ENCODE measurements at places on chromosomes 4 and X.

- no peak for DNase-seq
These were observed 16.6 kb downstream of the TRIM2 start for GRCh38 chr4:153220682-153221395.

DNA sequence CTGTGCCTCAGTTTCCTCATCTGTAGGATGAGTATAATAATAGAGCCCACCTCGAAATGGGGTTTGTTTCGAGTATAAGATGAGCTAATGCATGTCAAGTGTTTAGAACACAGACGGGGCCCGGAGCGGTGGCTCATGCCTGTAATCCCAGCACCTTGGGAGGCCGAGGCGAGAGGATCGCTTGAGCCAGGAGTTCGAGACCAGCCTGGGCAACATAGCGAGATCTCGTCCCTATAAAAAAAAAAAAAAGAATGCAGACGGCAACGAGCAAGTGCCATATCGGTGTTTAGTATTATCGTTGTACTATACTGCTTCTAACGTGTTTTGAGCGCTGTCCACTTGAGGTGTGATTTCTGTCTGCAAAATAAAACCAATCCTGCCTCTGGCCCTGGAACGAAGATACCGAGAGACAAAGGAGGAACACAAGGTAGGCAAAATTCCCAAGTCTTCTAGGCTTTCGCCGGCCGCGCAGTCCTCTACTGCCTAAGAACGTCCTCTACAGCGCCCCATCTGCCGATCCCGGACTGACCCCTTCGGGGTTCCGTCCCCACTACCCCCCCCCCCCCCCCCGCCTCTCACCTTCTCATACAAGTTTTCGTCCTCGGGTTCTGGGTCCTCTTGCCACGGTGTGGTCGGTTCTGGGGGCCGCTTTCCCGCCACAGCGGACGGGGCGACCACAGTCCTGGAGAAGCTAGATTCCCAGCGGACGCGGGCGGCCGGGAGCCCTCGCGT is 442 bp downstream of the NDUFB11 start:
- peak; percentile 68 for DNase-seq

- DNase-seq = no peak
These were observed 327.1 kb downstream of the PAPSS1 start for GRCh38 chr4:107392951-107393350.

DNA sequence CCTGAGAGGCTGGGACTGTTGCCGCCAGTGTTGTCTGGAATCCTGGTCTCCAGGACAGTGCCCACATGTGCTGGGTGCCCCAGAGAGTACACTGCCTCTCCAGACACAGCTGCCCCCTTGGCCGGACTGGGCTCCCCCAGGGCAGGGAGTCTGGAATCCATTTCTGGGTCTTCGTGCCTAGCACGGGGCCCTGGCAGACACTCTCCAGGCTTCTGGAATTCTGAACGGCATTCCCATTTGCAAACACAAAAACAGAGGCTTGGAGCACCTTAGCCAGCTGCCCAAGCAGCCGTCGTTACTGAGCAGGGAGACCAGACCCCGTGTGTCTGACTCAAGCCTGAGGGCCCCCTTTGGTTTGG is 20.8 kb downstream of the HMX1 start:
- DNase-seq = no peak

- no peak for DNase-seq
These were observed 161.8 kb upstream of the CENPE start for GRCh38 chr4:103359900-103360299.

DNA sequence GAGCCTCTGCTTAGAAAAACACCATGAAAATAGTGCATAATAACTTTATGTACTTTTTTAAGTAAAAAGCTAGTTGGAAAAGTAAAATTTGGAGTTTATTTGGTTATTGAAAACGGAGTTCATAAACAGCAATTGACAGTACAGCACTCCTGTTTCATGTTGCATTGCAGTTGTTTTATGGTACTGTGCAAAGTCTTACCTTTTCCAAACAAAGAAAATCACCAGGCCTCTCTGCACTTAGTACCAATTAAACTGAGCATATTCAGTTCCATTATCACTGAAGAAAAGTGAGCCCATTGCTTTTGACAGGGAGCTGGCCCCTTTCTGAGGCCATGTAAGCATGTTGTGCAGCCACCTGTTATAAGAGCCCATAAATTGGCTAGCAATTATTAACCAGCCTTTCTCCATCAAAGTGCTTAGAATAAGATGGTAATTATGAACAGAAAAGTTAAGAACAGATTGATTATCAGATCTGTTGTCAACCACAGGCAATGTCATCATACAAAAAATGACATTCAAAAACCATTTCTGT is 376.6 kb upstream of the EMCN start:
- DNase-seq = peak; percentile 67

DNA sequence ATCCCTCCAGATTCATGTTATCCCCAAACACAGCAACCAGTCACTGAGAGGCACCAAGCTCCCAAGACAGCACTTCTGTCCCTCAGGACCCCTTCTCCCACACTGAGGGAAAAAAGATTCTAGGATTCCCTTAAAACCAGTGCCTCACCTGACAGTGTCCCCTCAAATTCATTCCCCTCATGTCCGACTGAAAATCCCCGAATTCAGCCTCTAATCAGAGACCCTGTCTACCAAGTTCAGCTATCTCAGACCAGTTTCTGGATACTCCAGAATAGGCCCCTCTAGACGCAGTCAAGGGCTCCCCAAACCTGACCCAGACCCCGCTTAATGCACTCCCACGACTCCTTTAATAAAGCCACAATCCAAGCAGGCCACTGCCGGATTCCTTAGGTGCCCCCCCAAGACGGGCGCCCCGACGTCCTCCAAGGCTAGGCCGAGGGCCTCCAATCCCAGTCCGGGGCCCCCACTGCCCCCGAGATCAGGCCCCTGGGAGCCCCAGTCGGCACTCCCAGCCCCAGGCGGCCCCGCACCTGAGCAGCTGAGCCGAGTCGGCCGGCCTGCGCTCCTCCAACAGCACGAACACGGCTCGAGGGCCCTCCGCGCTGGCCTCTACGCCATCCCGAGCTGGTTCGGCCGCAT is 457 bp downstream of the TFE3 start:
- no peak for DNase-seq

GRCh38 chr4:75499900-75500299 is 14.3 kb downstream of the RCHY1 start:
- no peak for DNase-seq

DNA sequence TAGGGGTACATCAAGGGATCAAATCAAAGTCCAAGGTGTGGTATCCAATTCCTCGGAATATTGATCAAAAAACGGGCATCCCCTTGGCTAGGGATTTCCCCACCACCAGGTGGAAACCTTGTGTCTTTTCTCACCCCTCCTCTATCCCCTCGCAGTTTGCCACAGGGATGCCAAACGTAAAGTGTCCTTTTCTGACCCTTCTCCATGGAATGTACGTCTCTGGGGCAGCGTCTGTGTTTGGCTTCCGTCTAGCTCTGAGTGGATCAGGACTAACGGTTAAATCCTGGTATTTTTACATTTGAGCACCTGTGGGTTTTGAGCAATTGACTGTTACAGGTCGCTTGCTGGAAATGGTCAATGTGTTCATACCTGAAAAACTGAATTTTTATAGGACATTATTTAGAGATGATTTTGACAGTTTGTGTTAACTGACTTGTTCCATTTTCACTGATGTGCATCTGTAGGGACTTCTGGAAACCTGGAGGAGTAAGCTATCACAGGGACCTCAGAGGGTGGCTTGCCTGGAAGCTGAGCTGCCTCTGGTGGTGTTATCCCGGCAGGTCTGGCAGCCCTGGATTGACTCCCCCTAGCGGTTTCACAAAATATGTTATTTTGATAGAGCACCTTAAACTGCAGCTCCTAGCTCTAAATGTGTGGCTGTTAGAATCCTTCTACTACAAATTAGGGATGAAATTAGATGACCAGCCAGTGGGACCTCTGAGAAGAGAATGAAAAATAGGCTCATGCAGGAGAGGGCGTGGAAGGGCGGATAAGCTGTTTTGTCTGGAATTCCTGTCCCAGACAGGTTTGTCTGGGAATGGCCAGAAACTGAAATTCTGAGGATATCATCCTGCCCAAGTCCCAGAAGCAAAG is 8.8 kb upstream of the MGST2 start:
- DNase-seq = peak; percentile 83

DNA sequence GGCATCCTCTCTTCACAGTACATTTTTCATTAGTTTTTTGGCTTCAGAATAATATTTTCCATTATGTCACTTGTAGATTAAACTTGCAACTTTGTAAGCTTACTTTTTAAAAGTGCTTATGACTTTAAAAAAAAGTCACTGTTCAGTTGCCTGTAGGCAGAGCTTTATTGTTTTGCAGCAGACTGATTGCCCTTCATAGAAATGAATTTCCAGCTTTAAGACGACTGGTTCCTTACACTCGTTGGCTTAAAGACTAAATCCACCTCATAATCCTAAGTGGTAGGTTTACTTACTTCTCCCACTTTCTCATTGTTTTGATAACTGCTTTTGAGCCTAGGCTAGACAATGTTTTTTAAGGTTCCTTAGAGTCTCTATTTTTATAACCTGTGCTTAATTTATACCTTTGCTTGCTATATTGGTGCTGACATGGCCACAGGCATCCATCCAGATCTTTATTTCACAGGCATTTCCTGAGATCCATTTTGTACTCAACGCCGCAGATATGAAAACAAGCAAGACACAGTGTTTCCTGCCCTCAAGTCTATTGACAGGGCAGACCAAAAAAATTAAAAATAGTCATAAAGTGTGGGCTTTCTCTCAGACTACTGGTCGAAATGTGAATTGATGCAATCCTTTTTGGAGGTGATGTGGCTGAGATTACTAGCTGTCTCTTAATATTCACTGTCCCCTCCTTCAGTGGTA is 12.6 kb upstream of the IL13RA2 start:
- DNase-seq = no peak

- DNase-seq = peak; percentile 93
These were observed 31.2 kb downstream of the RS1 start for GRCh38 chrX:18640686-18641085.

DNA sequence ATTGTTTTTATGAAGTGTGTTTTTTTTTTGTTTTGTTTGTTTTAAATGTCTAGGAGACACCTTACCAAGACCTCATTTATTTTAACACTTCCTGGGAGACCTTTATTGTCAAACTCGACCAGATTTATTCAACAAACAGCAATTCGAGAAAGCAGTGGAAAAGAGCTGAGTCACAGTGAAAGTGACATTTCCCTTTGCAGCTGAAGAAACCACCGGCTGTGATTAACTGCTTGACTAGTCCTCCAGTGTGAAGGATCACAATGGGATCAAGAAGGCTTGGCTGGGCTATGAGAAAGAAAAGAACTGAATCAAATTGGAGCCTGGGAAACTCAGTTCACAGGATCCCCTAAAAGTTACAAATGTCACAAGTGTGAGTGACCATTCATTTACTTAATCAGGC is 11.9 kb upstream of the ADH7 start:
- DNase-seq = peak; percentile 5

DNA sequence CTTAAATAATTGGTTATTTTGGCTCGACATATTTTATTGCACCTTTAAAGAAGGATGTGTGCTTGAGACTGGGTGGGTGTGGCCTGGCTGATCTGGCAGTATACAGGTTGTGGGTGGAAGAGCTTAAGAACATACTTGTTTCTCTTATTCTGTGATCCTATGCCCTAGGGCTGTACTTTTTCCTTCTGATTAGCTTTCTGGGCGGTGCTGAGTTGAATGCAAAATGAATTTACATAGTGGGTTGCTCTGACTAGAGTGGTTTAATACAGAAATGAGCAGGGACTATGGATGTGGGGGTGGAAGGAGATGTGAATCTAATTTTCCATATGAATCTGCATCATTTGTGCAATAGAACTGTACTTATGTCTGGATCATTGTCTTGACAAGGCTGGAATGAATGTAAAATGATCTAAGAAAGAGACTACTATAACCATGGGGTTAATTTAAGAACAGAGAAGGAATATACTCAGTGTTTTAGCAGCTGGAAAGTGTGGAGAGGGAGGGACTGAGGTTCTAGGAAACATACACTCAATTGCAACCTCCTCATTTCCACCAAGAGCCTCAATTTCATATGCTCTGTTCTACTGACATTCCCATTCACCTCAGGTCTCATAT is 73.7 kb downstream of the RLIM start:
- DNase-seq = no peak

- no peak for DNase-seq
These were observed 54.3 kb upstream of the STIM2 start for GRCh38 chr4:26806331-26806730.

DNA sequence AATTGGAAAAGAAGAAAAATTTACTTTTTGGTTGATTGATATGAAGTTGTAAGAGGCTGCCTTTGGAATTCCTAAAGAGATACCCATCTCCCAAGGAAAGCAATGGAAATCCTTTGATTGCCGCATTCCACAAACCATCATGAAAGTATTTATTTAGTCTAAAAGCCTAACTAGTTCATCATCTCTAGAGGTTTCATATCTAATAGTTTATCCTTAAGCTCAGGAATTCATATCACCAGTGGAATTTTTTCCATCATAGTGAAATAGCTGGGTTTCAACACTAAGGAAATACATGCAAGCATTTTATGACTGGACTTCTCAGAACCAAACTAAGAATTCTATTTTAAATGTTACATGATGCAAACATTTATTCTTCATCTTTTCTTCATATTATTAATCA is 144.9 kb downstream of the FBXO8 start:
- no peak for DNase-seq

DNA sequence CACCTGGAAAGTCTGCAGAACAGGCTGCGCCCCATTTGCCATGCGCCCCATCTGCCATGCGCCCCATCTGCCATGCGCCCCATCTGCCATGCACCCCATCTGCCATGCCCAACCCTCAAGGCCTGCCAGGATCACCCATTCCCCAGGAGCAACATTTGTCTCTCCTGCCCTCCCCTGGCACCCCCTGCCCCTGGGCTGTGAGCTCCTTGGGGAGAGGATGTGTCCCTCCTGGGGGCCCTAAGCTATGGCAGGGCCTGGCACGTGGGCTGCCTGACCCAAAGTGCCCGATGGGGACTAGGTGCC is 82.6 kb downstream of the FAM53A start:
- no peak for DNase-seq

DNA sequence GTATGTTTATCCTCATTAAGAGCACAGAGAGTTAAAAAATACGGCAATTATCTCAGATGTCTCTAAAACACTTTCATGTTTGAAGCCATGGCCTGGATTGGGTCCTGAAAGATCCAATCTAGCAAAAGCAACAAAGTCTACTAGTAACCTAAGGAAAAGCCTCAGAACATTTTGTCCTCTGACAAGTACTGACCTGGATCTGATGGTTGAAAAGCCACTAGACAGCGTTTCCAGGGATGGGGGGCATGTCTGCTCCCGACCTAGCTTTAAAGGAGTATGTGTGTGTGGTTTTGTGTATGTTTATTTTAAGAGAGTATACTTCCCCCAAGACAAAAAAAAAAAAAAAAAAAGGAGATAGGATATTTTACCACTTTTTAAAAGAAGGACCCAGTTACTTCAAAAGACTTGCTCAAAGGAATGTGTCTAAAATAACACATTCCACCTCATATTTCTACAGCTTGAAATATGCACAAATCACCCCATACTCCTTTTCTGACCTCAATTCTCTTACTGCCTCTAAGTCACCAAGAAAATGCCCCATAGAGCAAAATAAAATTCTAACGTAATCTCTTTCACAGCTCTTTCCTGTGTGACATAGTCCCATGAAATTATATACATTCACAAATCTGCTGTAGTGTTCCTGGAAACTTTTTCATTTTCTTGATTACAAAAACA is 189.0 kb upstream of the TTC29 start:
- DNase-seq = no peak

Data from NCI-H69 (cell line).